Stimulated activated CD4-positive, alpha-beta T cell treated with anti-CD3 and anti-CD28 coated beads, Interleukin-1b, Interleukin-23, amount 100 ng/mL, for 24 hours (primary cell): ENCODE measurements at places on chromosomes 4 and X.

GRCh38 chr4:144209491-144209890, 69.0 kb upstream of the GYPA start:
- no peak for DNase-seq

GRCh38 chrX:39759526-39760224, 338.1 kb downstream of the BCOR start:
- DNase-seq, result no peak

DNA sequence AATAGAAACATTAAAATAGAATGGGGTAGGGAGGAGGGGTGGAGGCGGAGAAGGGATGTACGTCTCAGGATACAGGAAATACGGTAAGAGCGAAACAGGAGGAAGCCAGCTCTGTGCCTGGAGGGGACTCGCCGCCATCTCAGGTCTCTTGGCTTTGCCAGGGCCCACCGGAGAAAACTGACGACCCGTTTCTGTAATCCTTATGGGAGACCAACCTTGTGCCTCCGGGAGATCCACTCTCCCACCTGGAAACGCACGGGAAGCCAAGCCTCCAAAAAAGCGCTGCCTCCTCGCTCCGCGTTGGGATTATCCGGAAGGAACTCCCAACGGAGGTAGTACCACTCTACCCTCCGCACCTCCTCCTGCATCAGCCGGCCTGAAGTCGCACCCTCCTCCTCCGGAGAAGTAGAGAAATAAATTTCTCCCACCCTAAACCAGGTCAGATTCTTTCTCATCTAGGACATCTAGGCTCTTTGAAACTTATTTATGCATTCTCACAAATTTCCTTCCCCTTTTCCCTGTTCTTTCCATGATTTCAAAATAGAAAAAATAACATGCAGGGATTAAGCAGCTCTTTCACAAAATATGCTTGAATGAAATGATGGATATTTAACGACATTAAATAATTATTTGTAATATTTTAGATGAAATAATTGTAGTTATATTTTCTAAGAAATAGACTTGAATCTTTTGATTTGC, at the start of gene NBDY:
TSS of gene NBDY (plus strand) at position 92 of the 699 bp plus-strand sequence. CDS start at position 203, 111 bp downstream.
- peak; percentile 22 for DNase-seq

- no peak for DNase-seq
Measured at GRCh38 chr4:38078590-38079421, 118.6 kb downstream of the PTTG2 start.

GRCh38 chrX:7330971-7331746, 183.2 kb upstream of the PUDP start:
- DNase-seq, result no peak

- DNase-seq, result no peak
Measured at GRCh38 chrX:39418254-39418704, 617.0 kb downstream of the MID1IP1 start.

- no peak for DNase-seq
Measured at GRCh38 chr4:26088433-26088928, 174.5 kb downstream of the SMIM20 start.

- no peak for DNase-seq
Measured at GRCh38 chr4:62531731-62532130, 1331.6 kb downstream of the ADGRL3 start.

DNA sequence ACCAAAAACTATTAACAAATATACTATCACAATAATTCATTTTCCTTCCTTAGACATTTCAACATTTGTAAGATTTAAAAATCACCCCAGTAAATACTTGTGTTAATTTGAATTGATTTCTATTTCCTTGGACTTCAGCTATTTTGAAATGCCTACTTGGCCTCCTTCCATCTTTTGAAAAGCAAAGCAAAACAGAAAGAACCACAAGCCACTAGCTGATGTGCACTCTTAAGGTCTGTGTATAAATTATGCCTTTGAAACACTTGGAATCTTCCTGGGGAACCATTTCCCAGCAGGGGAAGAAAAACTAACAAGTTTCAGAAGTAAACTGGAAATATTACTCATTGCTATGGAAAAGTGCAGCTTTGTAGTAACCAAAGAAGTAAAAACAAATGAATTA, 139.8 kb downstream of the CLCN4 start:
- DNase-seq, result no peak

GRCh38 chr4:43341741-43342140, 449.2 kb downstream of the GRXCR1 start:
- DNase-seq, result no peak

- no peak for DNase-seq
Measured at GRCh38 chr4:147578051-147578476, 39.1 kb upstream of the TMEM184C start.

GRCh38 chrX:67574696-67575095, 30.9 kb downstream of the AR start:
- DNase-seq, result no peak

DNA sequence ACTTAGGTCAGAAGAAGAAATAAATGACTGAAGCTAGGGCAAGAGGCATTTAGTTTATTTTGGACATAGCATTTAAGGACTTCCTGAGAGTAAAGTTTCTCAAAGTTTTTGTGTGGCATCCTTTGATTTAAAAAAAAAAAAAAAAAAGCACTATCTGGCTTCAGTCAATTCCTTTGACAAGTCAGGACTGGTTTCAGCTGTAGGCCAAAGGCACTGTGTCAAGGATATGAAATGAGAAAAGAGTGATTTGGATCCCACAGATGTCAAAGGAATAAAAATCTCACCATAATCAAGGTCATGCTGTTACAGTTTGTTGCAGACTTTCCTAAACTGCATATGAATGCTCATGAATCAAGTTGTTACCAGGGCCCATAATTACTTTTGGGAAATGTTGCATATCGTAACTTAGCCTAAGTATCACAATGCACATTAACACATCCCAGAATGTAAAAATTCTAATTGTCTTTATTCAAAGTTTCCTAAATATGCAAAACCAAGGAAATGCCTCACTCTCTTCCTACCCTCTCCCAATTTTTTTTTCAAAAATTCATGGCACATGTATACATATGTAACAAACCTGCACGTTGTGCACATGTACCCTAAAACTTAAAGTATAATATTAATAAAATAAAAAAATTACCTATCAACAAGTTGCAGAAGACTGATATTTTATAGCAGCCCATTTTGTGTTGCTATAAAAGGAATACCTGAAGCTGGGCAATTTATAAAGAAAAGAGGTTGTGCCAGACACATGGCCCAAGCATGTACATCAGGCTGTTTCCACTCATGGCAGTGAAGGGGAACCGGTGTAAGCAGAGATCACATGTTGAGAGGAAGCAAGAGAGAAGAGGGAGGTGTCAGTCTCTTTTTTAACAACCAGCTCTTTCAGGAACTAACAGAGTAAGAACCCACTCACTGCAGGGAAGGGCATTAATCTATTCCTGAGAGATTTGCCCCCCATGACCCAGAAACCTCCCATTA, 33.7 kb upstream of the ADAMTS3 start:
- DNase-seq, result no peak

GRCh38 chr4:166386491-166387360, 513.7 kb downstream of the TLL1 start:
- DNase-seq, result no peak

GRCh38 chrX:48802089-48802904, 430 bp downstream of the HDAC6 start:
- DNase-seq, result no peak
